ENCODE measurements at places on chromosomes 7 and 10.

DNA sequence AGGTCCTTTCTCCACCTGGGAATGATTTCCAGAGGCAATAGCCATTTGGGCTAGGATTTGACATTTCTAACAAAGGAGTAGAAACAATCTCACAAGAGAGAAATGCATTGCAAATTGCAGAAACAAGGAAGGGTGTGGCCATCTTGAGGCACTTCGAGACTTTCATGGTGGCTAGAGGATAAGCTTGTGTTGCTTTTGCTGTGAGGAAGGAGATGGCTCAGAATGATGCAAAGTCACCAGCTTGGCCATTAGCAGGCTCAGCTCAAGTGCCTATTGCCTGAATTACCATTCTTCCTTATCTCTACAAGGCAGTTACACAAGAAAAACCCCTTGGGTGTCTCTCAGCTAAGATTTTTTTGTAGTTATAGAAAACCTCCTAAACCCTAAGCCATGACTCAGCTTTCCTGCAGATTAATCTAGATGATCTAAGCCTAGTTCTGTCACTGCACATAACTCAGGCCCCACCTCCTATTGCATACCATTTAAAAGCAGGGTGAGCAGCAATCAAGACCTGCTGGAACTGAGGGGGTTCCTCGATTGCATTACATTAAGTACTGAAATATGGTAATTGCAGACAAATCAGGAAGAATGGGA is 683.1 kb downstream of the NRG3 start:
- no peak for DNase-seq

GRCh38 chr10:103493362-103493915 is at the start of gene NEURL1:
TSS of gene NEURL1 (plus strand) at chr10:103493705. CDS start at chr10:103494388, 683 bp downstream.
- no peak for DNase-seq

DNA sequence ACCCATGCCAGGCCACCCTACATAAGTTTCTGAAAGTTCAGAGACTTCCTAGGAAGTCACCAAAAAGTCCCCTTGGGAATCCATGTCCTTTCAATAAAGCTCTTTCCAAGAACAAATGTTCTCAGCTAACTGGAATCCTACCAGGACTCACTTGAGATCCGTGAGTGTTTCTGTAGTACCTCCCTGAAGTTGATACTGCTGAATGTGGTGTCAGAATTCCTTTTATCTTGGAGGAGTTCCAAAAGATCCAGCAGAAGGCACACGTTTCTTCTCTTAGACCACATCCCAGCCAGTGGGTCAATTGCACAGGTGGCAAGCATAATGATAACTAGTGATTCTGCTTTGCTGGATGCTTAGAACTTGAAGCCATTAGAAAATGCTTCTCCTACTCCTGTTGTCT is 689.7 kb upstream of the IGFBP3 start:
- DNase-seq: no peak

DNA sequence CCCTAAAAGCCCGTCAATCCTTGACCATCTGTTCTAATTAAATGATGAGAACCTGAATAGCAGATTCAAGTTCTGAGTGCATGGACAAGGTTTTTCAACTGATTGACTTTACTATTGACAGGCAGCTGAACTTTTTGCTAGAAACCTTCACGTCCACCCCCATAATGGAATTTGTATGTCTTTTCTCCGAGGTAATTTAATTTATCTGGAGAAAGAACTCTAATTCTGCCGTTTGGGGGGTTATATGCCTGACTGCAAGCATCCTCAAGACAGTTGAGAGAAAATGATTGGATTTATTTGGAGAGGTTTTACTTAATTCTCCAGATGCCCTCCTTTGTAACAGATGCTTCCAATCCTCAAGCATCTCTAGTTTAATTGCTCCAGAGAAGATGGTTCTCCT is 1053.4 kb upstream of the AUTS2 start:
- no peak for DNase-seq

GRCh38 chr7:114889646-114890285 is 32.1 kb upstream of the MDFIC start:
- no peak for DNase-seq

- no peak for DNase-seq
Observed at GRCh38 chr7:50068850-50069551, 24.0 kb downstream of the ZPBP start.

DNA sequence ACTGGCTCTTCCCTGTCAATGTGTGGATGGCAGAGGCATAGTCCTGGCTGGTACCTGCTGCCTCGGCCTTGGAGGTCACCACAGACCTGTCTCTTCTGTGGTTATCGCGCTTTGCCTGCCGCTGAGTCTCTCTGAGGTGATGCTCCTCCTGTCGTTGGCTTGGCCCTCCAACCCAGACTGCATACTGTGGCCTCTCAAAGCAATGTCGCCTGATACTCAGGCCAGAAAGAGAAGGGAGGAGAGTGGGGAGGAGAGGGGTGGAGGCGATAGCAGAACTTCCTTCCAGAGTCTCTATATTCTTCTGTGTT is 133.2 kb upstream of the KCNMA1 start:
- no peak for DNase-seq

GRCh38 chr10:77605466-77605865 is 32.1 kb downstream of the KCNMA1 start:
- DNase-seq: no peak

Data from effector memory CD8-positive, alpha-beta T cell (primary cell).